SJCRH30 (cell line): ENCODE measurements at places on chromosomes 12 and 14.

GRCh38 chr14:101087614-101088394, 184.3 kb upstream of the RTL1 start:
- DNase-seq, result no peak
- no peaks in the 10 kb centered on the region for H3K27me3 ChIP-seq
- no peak overlapping the region for H3K4me3 ChIP-seq
- H3K27ac ChIP-seq, result no peak overlapping the region

DNA sequence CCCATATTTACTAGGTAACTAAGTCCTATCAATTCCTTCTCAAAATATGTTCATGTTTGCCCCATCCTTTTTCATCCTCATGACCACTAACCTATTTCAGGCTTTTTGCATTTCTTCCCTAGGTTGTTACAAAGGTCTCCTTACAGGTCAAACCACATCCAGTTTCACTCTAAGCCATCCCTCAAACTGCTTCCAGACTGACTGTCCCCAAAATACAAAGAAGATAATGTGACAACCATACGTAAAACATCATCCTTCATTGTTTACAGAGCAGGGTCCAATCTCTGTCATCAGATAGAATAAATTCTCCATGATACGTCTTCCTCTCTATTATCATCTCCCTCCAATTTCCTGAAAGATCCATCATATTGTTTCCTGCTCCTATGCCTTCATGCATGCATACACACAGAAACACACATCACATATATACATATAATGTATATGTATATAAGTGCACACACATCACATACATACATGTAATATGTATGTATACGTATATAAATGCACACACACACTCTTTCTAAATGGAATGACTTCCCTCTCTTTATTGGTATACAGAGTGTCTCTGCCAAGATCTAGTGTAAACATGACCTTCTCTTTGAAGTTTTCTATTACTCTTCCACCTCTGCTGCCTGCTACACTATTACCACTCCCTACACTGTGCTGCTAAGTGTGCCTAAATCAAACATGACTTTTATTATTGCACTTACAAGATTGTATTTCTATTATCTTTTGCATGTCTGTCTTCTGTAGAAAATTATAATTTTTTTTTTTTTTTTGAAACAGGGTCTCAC, 30.7 kb upstream of the EPS8 start:
- H3K27me3 ChIP-seq, result no peaks in the 10 kb centered on the region
- no peaks in the 10 kb centered on the region for H3K36me3 ChIP-seq
- H3K27ac ChIP-seq, result no peak overlapping the region
- H3K4me1 ChIP-seq, result peaks cover 17% of the 10 kb centered on the region
- H3K4me3 ChIP-seq, result no peak overlapping the region

GRCh38 chr12:75374971-75375370, 15.9 kb upstream of the GLIPR1L2 start:
- DNase-seq, result peak; percentile 66
- H3K4me1 ChIP-seq, result peaks cover 14% of the 10 kb centered on the region
- H3K27me3 ChIP-seq, result no peaks in the 10 kb centered on the region
- H3K27ac ChIP-seq, result peak overlapping the region; percentile 38
- no peak overlapping the region for H3K4me3 ChIP-seq

- no peak for DNase-seq
- H3K4me3 ChIP-seq, result no peak overlapping the region
- H3K27ac ChIP-seq, result no peak overlapping the region
- no peaks in the 10 kb centered on the region for H3K27me3 ChIP-seq
- H3K4me1 ChIP-seq, result no peaks in the 10 kb centered on the region
Measured at GRCh38 chr14:65187421-65188049, 85.2 kb upstream of the MAX start.

DNA sequence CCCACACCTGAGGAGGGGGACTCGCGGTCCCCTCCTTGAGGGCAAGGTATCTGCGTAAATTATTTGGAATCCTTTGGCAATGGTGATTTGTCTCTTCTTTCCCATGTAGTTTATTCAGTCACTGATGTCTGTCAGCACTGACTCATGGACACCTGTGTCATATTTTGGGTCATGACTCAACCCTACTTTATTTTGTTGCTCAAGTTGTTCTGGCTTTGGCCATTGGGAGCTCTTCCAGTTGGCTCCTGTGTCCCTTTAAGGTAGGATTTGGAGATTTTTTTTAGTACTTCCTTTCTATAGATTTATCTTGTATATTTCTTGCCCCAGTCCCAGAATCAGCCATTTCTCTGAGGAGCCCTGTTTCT, 47.4 kb upstream of the C14orf180 start:
- no peak overlapping the region for H3K27ac ChIP-seq
- H3K4me3 ChIP-seq, result no peak overlapping the region
- H3K4me1 ChIP-seq, result no peaks in the 10 kb centered on the region

DNA sequence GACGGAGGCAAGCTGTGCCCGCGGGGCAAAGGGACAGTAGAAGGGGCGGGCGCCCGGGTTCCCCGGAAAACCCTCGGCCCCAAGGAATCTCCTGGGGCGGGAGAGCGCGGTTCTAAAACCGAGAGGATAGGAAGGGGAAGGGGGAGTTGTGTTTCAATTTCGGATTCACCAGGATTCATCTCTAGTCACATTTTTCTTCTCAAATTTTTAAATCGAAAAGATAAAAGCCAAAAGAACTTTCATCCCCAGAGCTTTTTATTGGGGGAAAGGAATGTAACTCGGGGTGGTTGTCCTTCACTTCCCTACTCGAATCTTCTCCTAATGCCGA, 1.4 kb downstream of the BMP4 start:
- no peak overlapping the region for H3K27ac ChIP-seq
- peaks cover 15% of the 10 kb centered on the region for H3K36me3 ChIP-seq
- peaks cover 2% of the 10 kb centered on the region; the same call in 1 of the 2 replicates for H3K4me1 ChIP-seq
- DNase-seq, result no peak

DNA sequence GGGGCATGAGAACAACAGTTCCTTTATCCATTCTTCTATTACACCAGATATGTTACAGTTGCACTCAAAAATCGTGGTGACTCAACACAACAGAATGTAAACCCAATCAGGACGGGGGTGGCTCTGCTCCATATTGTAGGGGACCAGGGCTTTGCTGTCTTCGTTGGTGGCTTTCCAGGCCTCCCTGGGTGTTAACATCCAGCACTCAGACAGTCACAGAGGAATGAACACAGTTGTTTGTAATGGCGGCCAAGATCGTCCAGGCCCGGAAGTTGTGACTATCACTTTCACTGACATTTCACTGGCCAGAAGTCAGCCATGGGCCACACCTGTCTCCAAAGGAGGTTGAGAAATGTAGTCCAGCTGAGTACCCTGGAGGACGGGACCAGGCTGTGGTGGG, 204.1 kb downstream of the CACNA1C start:
- H3K4me3 ChIP-seq, result no peak overlapping the region
- DNase-seq, result peak; percentile 23
- H3K27me3 ChIP-seq, result peaks cover 9% of the 10 kb centered on the region; the same call in 1 of the 2 replicates
- H3K4me1 ChIP-seq, result no peaks in the 10 kb centered on the region

- peak; percentile 91 for DNase-seq
- H3K4me3 ChIP-seq, result peak overlapping the region; percentile 60
- peaks cover 15% of the 10 kb centered on the region for H3K36me3 ChIP-seq
- no peak overlapping the region for H3K27ac ChIP-seq
- peaks cover 7% of the 10 kb centered on the region for H3K27me3 ChIP-seq
Measured at GRCh38 chr12:57755454-57756372, 810 bp downstream of the MARCHF9 start.

GRCh38 chr12:47053961-47054360, 25.5 kb upstream of the PCED1B start:
- H3K4me1 ChIP-seq, result no peaks in the 10 kb centered on the region; the same call in 1 of the 2 replicates
- H3K4me3 ChIP-seq, result no peak overlapping the region
- H3K36me3 ChIP-seq, result no peaks in the 10 kb centered on the region
- H3K27me3 ChIP-seq, result peaks cover 10% of the 10 kb centered on the region
- DNase-seq, result no peak
- no peak overlapping the region for H3K27ac ChIP-seq

- H3K4me3 ChIP-seq, result no peak overlapping the region
- 0 out of 2 replicates have a peak, but pooled peaks cover 4% of the 10 kb centered on the region for H3K4me1 ChIP-seq
- H3K36me3 ChIP-seq, result no peaks in the 10 kb centered on the region
- peak; percentile 9 for DNase-seq
- no peaks in the 10 kb centered on the region for H3K27me3 ChIP-seq
- H3K27ac ChIP-seq, result no peak overlapping the region
Measured at GRCh38 chr14:30005114-30005808, 77.6 kb upstream of the PRKD1 start.

GRCh38 chr14:102320671-102321455, 1.3 kb downstream of the ZNF839 start:
- no peaks in the 10 kb centered on the region; the same call in 1 of the 2 replicates for H3K4me1 ChIP-seq
- no peak overlapping the region for H3K27ac ChIP-seq
- no peak for DNase-seq
- no peaks in the 10 kb centered on the region for H3K27me3 ChIP-seq
- no peak overlapping the region; the same call in 1 of the 2 replicates for H3K4me3 ChIP-seq
- H3K36me3 ChIP-seq, result no peaks in the 10 kb centered on the region

DNA sequence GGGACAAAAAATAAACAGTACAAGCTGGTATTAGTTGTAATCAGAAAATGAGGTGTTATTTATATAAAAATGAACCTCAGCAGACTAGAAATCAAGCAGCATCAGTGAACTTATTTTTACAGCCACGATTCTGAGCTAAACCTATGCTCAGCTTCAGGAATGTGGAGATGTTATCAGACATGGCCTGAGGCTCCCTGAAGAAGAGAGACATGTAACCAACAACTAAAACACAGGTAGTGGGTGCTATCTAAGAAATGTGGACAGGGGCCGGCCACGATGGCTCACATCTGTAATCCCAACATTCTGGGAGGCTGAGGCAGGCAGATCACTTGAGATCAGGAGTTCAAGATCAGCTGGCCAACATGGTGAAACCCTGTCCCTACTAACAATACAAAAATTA, 534.3 kb downstream of the VRK1 start:
- H3K4me3 ChIP-seq, result no peak overlapping the region
- no peak for DNase-seq
- no peaks in the 10 kb centered on the region for H3K27me3 ChIP-seq

GRCh38 chr12:110012137-110012536, 12.9 kb downstream of the ANKRD13A start:
- no peak for DNase-seq
- H3K4me3 ChIP-seq, result no peak overlapping the region
- no peak overlapping the region for H3K27ac ChIP-seq
